T-helper 22 cell (primary cell): ENCODE measurements at places on chromosomes 7 and 10.
A peak's percentile ranks its signal among the peaks of the same experiment; 100 is the strongest.

DNA sequence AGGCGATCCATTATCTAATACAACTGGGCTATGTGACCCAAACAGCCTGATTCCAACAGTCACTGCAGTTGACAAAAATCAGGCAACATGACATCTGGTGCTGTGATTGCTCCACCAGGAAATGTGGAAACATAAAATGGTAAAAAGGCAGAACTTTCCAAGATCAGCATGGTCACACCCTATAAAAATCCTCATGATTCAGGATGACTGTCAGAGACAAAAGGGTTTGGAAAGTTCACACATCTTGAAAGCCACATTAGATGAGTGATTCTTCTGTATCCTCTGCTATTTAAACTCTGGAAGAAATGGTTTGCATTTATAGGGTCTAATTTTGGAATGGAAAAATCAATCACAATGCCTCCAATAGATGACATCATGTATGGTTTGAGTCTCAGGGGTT lies 662.6 kb upstream of the IGFBP3 start:
- no peak for DNase-seq

GRCh38 chr10:6678211-6678803 lies 98.2 kb upstream of the PRKCQ start:
- DNase-seq: peak; percentile 20

DNA sequence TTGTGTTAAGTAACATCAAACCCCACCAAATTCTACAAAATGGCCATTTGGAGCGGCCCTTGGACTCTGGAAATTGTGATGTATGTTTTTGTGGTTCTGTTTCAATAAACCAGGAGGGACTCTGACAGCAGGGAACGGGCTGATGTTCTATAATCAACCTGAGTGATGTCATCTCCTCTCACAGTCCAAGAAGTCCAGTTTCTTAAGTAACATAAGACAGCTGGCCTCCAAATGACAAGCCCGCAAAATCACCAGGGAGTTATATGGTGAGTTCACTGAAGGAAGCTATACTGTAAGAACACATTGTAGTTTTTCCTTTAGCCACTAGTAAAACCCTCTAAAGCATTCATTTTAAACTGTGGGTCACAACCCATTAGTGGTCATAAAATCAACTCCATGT lies 34.0 kb downstream of the GOT1 start:
- DNase-seq: no peak

- DNase-seq: no peak
Observed at GRCh38 chr10:27569946-27570345, 65.8 kb downstream of the RAB18 start.

DNA sequence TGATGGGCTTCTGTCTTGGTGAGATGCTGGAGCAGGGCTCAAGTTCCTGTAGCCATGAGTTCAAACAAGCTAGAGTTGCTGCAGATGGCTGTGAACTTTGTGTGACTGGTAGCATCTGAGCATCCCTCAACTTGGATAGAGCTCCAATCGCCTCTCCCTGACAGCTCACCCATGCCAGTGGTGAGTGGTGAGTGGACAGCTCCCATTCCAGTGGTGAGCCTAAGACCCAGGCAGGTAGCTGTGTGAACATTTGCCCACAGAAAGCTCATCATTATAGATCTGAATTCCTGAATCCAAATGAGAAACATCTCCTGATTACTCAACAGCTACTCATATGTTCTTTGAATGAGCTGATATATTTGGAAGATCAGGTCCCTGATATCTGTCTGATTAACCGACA lies 25.3 kb downstream of the STEAP1B start:
- DNase-seq: no peak

- DNase-seq: no peak
Observed at GRCh38 chr10:69663369-69663947, 33.4 kb downstream of the FAM241B start.

DNA sequence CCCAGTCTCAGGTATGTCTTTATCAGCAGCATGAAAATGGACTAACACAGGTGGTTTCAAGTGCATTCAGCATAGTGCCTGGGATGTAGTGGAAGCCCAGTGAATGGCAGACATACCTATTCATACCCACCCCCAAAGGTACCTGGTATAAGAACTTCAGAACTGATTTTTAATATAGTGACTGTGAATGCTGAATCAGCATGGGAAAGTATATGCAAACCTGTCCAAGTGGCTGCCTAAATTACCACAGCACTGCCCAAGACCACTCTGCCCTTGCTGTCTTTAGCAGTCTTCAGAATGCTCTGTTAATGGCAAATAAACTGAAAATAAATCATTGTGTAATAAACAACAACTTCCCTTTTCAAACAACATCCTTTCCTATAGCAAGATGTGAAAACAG lies 312.1 kb downstream of the GPAM start:
- DNase-seq: no peak

- no peak for DNase-seq
Observed at GRCh38 chr10:59582780-59583179, 126.9 kb downstream of the SLC16A9 start.

DNA sequence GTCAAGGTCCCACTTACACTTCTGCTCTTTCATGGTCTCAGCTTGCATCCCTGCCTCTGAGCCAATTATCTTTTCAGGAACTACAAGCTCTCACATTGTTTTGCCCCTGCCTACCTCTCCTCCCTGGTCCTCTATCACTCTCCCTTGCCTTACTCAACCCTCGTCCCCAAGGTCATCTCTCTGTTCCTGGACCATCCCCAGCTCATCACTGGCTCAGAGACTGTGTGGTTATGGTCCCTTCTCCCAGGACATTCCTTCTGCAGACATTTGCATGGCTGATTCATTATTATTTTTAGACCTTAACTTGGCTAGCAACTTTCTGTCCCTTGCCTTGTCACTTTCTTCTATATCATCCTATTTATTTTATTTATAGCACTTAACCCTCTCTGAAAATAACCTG lies 17.8 kb upstream of the GPAM start:
- no peak for DNase-seq

- no peak for DNase-seq
Observed at GRCh38 chr7:127884066-127884559, 147.1 kb downstream of the LRRC4 start.

- no peak for DNase-seq
Observed at GRCh38 chr7:44911911-44912310, 26.6 kb upstream of the PURB start.

DNA sequence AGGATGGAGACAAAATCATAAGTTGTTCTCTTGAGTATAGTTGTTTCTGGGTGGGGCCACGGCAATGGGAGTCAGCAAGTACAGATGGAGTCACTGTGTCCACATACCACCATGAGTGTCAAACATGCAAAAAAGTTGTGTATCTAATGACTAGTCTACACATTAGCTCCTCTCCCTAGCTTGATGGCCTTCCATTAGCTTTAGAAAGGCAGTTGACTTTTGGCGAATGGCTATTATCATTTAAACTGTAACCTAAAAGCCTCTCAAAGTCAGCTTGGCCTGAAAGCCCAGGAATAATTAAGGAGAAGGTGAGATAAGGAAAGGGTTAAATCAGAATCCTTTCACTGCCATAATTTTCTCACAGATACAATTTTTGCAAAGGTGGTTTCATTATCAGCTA lies 95.5 kb upstream of the MEOX2 start:
- DNase-seq: no peak

DNA sequence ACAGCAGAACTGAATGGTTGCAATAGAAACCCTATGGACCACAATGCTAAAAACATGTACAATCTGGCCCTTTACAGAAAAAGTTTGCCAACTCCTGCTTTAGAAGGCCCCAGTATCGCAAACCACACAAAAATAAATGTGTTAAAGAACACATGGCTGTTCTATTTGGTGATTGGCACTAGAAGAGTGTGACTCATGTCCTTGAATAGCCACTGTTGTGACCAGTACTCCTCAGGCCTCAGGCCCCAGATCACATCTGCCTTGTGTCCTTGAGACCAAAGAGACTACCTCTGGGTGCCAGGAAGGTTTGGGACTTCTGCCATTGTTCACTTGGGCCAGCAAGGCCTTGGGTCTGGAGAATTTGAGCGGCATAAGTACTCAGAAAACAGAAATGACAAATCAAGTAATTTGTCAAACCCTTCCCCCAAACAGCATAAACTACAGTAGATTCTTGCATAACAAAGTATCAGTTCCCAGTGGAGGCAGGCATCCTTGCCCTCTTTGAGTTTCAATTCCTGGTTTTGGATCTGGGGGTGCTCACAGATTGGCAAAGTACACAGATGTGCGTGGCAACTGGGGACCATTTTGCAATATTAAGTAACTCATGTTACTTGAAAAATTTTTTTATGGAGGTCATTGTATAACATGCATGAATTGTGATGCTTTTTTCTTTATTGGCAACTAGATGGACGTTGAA lies 50.2 kb downstream of the MTURN start:
- DNase-seq: no peak

DNA sequence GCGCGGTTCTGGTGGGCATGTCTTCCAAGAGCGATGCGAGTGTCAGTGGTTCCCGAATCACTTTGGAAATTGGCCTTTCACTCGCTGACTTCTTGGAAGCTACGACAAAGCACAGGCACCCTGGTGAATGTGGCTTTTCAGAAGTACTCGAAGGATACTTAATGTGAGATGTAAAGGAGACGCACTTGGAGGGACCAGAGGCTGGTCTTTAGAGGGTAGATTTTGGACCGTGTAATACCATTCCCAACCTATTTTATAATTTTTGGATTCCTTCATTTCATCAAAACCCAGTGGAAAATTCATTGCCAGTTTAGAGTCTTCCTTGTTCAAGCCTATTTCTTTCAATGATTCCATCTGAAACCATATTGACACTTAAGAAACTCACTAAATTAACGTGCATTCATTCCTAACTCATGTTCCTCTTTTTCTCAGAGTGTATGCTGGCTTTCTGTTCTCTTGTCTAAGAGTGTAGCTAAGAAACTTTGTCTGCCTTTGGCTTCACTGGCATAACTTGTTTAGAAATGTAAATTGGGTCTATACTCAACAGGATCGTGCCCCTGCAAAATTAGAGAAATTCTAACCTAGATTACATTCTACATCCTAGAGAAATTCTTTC lies 645 bp upstream of the COPG2 start:
- no peak for DNase-seq

DNA sequence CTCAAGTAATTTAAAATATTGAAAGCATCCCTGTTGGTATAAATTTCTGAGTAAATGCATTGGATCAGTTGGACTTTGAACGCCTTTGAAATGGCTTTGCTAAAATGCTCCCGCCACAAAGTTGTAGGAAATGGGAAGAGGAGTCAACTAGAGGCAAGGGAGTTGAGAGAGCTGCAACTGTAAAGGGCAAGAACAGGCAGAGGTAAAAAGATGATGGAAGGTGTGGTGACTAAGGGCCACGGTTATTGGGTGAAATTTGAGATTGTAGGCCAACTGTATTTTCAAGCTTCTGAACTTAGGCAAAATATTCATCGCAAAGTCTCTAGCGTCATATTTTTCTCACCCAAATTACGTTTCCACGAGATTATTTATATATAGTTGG lies 595 bp upstream of the SUMF2 start:
- no peak for DNase-seq

- no peak for DNase-seq
Observed at GRCh38 chr10:122163174-122164022, 107.7 kb upstream of the BTBD16 start.

GRCh38 chr10:17452060-17452841 lies 2.1 kb downstream of the ST8SIA6 start:
- DNase-seq: no peak

DNA sequence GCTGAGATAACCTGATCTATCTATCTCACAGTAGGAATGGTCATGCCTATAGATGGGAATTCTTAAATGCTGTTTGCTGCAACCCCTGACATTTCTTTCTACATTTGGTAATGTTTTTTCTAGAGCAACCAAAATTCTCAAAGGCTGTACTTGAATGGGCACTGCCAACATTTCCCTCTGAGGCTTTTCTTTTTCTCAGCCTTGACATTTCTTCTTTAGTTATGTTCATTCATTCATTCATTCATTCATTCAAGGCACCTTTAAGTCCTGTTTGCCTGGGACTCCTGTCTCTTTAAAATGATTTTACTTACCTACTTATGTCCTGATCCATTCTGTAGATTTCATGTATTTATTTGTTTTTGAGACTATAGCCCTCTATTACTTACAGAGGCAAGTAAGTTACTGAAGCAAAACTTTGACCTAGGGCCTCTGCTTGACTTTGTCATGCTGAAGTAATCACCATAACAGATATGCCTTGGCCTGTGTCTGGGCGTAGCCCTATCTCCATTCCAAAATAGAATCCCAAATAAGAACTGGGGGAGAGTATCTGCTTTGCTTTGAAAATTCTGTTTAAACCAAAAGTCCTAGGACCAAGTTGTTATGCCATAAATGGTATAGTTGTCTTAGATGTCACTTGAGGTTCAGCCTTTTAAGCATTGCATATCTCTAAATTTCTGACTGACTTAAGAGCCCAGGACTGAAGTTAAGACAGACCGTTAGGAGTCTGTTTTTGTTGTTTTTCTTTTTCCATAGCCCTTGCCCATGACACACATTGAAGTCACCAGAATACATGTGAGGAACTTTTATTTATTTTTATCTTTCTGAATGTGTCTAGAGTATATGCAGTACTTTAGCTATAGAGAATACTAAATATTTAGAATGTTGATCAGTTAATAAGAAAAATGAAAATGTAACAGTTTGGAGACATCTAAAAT lies 59.2 kb downstream of the AKAP9 start:
- no peak for DNase-seq

DNA sequence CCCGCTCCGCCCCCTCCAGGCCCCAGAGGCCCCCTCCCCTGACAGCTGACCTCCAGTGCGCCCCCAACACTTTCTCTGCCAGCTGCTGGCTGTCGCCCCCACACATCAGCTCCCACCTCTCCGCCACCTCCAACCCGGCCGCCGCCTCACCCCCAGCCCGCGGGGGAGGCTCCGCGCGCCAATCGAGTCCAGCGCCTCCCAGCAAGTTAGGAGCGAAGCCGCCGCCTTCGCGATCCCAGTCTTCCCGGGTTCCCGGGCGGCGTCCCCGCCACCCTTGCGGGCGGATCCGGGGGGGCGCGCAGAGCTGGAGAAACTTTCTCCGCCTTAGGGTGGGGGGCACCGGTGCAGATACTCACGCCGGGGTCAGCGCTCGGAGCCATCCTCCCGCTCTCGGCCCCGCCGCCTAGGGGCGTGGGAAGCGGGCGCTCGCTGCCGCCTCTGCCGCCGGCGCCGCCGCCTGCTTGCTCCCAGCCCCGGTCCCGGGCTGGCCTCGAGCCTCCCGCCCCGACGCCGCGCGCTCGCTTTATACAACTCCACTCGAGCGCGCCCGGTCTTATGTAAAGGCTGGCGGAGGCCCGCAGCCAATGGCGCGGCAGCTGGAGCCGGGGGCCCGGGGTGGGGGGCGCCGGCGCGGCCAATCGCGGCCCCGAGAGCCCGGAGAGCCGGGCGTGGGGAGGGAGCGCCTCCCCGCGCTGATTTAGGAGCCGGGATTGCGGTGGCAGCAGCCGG lies at the start of gene CRTAC1:
TSS of gene CRTAC1 (minus strand) at position 529 of the 729 bp plus-strand sequence. CDS start at position 380, 149 bp downstream.
- no peak for DNase-seq

DNA sequence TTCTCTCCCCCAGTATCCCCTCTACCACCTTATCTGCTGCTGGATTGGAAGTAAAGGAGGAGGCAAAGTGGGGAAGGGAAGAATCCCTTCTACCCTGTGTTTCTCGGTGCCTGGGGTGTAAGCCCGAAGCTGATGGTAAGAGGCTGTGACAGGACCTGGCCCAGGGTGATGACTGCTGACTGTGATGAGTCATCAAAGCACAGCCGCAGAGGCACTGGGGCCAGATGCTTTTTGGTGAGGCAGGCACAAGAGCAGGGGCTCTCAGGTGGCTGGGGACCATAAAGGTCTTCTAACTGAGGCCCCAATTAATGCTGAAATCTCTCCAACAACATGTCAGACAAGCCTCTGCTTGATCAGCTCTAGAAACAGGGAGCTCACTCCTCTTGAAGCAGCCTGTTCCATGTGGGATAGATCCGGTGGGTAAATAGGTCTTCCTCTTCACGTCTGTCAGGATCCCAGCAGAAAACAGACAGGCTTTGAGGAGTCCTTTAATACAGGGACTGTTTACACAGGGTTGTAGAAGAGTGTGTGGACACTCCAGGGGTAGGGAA lies 86.1 kb upstream of the PCBD1 start:
- DNase-seq: no peak
